ENCODE measurements at places on chromosomes 4 and X.

DNA sequence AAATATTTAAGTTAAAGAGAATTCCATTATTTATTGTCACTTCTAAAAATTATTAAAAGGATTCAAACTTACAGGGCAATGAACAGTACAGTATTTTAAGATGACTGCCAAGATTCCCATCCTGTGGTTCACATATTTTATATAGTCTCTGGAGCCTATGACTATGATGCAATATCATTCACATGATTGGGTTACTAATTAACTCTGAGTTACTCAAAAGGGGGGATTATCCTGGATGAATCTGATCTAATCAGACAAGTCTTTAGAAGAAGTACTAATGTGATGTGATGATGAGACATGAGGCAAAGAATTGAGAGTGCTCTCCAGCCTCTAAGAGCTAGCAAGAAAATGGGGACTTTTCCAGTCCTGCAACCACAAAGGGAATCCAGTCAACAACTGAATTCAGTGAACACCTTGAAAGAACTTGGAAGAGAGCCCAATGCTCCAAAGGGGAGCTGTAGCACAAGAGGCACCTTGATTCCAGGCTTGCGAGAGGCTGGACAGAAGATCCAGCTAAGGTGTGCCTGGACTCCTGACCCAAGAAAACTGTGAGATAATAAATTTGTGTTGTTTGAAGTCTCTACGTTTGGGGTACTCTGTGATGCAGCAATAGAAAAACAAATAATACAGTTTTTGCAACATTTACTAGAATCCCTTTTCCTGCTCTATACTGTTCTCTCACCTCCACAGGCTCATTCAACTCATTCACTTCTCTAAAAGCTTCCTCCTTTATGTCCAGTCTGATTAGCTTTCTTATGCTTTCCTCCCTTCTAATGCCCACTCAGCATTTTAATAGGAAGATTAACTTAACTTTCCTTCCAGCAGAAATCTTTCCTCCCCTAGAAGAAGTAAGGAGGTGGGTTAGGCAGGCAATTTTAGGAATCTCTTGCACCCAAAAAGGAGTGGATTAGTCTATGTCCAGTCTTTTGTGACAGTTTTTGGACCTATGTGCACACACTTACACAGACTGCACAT is 133.8 kb upstream of the LCORL start:
- no peak for DNase-seq

- no peak for DNase-seq
Observed at GRCh38 chrX:11209798-11210414, 83.3 kb upstream of the AMELX start.

DNA sequence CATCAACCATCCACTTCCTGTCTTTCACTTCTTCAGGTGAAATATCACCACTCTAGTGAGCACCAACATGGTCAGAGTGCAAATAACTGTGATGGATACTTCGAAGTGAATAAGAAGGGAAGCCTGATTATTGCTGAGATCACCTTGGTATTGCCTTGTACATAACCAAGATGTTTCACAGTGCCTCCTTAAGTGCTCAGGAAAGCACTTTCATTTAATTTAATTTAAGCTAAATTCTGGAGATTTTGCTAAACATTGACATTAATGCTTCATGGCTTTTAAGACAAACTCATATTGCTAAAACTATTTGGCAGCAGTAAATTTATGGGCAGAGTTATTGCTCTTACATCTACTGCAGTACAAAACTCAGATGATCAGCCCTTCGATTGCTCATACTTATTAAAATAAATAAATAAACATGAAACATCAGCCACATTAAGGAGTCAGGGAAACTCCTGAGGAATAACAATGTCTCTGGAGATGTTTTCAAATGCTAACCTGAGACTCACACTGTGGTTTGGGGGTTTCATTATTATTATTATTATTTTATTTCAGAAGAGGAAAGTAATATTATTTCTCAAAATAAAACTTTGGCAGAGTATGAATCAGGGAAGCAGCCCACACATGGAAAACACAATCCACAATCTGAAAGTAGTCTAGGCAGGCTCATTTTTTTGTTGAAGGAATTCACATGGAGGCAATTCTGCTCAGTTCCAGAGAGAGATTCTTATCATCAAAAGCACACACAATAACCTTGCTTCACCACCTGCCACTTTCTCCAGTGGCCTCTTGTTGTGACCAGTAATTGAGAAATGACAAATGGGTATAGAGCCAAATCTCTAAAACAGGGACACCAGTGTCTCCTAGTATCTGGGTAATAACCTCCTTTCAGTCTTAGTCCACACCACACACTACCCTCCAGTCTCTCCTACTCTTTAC is 344.2 kb downstream of the MAPK10 start:
- no peak for DNase-seq

GRCh38 chr4:70712150-70712549 is 9.6 kb upstream of the RUFY3 start:
- DNase-seq: no peak

DNA sequence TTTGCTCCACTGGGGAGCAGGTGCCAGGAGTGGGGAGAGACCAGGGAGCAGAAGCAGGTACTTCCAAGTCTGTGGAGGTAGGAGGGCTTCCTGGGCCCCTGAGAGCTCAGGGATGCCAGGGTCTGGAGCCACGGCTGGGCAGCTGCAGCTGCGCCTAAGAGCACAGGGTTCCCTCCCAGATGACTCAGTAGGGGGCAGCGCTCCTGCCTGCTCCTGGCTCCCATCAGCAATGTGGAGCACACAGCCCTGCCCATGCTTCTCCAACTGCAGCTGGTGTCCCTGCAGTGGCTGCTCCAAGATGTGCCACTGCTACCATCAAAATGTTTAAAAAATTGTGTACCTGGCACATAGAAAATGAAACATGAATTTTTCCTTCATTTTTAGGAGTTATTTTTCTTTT is 1028.2 kb downstream of the PCDH7 start:
- no peak for DNase-seq

DNA sequence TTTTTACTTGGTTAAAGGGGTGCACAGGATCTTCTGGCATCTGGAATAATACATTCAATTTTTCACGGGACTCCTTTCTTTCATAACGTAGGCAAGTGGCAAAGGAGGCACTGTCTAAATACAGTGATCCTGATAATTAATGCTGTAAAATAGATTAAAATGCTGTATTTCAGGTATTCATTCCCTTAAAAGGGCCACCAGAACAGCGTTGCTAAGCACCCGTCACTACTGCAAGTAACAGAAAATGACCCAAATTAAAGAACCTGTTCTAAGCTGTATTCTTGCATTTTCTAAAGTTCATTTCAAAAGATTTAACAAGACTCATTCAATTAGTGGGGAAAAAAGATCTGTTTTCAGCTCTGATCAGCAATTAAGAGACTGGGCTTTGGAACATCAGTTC is 208.2 kb downstream of the TENM3 start:
- DNase-seq: no peak

DNA sequence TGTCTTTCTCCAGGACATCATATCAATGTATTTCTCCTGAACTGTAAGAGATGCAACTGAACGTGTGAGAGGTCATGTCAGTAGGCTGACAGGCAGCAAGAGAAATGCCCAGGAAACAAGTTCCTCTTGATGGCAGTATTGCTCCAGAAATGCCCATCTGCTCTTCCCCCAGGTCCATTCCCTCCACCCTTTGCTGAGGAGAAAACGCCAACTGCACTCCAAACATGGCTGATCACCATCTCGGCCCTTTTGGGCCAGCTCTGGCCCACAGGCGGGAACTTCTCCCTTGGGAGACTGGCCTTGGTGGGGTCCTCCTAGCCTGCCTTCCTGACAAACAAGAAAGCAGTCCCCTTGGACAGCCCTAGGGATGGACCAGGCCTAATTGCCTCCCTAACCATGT is 276.5 kb upstream of the AGTR2 start:
- DNase-seq: no peak

GRCh38 chrX:49710744-49711319 is 15.0 kb upstream of the PAGE1 start:
- DNase-seq: no peak

DNA sequence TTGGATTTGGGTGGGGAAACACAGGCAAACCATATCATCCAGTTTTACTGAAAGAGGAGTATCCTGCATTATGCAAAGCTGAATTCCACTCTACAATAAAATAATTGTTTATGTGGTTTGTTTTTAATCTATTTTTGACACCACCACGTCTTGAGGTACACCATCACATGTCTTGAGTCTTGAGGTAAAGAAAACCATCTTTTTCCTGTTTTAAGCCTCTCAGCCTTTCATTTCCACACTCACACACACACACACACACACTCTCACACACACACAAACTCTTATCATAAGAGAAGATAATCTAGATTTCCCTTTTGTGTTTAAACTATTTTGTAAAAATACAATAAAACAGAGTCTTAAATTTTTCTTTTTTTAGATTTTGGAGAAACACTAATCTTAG is 32.0 kb downstream of the SPIN3 start:
- no peak for DNase-seq

GRCh38 chrX:11296051-11296450 is 2.8 kb downstream of the AMELX start:
- DNase-seq: no peak

- DNase-seq: no peak
Observed at GRCh38 chrX:18702362-18703195, 4.9 kb upstream of the PPEF1 start.

GRCh38 chr4:10619220-10619619 is 65.3 kb downstream of the CLNK start:
- no peak for DNase-seq

DNA sequence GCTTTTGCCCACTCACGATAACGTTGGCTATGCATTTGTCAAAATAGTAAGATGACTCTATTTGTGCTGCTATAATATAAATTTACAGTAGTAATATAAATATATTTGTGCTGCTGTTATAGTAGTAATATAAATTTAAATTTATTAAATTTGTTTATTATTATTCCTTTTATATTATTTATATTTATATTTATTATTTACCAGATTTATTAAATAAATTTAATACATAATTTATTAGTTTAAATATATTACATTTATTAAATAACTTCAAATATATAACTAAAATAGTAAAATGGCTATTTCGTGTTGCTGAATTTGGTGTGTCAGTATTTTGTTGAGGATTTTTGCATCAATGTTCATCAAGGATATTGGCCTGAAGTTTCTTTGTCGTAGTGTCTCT is 246.5 kb upstream of the FGF16 start:
- no peak for DNase-seq

DNA sequence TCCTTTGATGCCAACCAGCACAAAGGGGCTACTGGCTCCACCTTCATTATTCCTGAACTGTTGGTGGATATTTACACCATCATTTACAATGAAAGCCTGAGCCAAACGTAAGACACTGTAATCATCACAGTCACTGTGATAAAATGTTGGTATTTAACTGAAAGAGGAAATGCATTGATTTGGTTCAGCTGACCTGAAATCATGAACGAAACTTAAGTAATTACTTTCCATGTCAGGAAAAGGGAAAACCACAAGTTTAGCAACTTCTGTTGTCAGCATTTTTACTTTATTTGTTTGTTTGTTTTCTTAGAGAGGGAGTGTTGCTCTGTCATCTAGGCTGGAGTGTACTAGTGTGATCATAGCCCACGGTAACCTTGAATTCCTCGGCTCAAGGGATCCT is 247.8 kb upstream of the FAM47A start:
- DNase-seq: no peak

DNA sequence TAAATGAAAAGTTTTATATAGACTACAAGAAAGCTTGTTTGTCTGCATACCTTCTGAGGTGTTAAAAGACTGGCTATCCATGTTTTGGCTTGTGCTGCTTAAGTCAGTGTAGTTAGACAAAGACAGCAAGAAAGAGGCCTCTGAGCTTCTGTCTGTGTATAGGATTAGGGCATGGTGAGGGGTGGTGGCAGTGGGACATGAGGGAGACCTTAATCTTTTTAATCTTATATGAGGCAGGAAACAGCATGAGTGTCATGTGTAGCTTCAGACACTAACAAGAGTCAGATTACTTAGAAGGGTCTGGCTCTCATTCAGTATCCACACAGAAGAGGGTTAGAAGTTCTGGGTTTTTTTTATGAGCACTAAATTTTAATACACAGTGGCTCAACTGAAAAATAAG is 213.3 kb downstream of the GABRG1 start:
- DNase-seq: no peak

DNA sequence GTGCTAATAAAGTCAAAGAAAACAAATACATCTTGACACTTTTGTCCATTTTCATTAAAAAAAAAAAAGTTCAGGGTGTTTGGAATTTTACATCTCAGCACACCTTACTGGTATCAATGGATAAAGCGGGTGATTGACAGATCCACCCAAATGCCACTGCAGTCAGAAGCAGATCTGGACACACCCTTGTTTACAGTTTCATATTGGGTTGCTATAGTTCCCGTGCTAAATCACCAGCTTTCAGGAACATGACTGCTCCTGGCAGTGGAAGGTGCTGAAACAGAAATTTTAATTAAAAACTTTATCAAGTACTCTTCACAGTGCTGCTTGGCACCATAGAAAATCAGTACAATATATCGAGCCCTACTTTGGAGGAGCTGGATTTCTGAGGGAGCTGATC is 116.3 kb downstream of the STOX2 start:
- no peak for DNase-seq

- DNase-seq: no peak
Observed at GRCh38 chr4:76001700-76002099, 5.6 kb downstream of the CXCL9 start.

GRCh38 chr4:1544861-1545281 is 138.6 kb upstream of the NKX1-1 start:
- DNase-seq: no peak

DNA sequence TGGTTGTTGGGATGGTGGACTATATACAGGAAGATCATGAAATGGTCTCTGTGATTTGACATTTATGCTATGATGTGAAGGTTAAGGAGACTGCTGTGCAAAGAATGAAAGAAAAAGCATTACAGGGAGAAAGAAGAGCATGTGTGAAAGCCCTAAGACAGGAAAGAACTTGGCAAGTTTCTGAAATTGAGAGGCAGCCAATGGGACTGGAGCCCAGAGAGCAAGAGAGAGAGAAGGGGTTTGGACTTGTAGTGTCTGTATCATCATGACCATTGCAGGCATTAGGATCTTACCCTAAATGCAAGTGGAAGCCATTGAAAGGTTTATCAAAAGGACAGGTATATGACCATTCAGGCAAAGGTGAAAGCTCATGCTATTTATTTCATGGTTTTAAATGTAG is 147.1 kb downstream of the NAA11 start:
- peak; percentile 43 for DNase-seq

GRCh38 chrX:13965531-13965930 is 64.2 kb downstream of the GEMIN8 start:
- DNase-seq: no peak

DNA sequence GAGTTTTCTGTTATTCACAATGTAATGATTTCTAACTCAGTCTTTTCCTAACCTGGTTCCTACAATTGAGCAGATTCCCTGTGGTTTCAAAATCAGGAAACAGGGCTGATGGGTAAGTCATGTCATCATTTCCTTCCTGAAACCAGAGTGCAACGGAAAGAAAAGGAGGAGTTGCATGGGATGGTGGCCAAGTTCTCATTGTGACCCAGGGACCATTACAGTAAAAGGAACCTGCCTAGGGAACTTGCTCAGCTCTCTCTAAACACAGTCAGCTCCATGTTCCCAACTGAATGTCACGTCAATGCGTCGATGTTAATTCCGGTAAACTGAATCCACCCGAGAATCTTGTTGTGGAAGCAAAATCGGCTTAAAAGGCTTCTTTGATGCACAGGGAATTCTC is 51.2 kb downstream of the LGI2 start:
- DNase-seq: no peak

- DNase-seq: no peak
Observed at GRCh38 chr4:62627671-62628070, 1427.5 kb downstream of the ADGRL3 start.
